ENCODE measurements at places on chromosomes 6 and 20.

GRCh38 chr20:37344506-37345338 lies 1.2 kb upstream of the SRC start:
- no peak for DNase-seq

- no peak for DNase-seq
These were observed 85.9 kb downstream of the CEP162 start for GRCh38 chr6:84141521-84141920.

DNA sequence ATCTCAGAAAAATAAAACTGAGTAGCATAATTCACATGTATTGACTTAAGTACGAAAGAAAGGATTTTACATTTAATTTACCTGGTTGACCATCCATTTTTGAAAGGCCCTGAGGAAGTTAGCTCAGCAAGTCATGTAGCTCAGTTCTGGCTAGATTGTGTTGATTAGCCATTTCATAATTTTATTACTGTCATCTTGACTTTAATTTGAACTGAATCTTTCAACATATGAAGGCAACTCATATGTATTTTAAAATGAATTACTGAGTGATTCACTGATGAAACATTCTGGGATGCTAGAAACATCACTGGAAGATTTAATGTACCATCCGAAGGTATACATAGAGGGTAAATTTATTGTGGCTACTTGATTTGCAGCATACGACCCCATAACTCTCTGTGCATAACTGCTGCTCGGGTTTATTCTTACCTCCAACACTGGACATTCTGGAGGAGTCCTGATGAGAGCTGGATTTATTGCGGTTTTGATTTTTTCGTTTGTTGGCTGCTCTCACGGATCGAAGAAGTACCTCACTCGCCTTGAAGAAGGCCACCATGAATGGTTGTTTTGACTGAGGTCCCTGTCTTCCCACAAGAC lies 101.7 kb downstream of the BMP5 start:
- no peak for DNase-seq

GRCh38 chr6:98137391-98137790 lies 697.0 kb upstream of the POU3F2 start:
- no peak for DNase-seq

GRCh38 chr20:58677079-58677604 lies 15.5 kb upstream of the NPEPL1 start:
- no peak for DNase-seq

GRCh38 chr20:47464380-47465101 lies 37.1 kb upstream of the NCOA3 start:
- peak; percentile 42 for DNase-seq

- no peak for DNase-seq
These were observed 44.1 kb downstream of the SCP2D1 start for GRCh38 chr20:18857640-18858039.

DNA sequence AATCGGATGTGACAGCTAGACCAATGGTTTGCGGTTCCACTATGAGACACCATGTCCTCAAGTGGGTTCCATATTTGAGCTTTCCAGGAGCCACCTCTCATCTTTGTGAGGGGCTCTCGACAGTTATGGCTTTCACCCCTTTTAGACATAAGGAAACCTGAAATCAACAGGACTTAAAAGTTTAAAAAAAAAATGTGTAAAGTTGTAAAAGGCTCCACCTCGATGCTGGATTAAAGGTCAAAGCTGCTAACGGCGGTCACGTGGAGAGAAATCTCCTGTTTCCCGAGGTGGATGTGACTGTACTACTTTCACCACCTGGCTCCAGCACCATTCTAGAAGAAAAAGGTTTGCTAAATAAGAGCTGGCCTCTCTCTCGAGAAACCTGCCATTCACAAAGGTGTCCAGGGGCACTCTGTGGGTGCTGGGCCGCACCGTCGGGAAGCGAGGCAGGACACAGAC lies 542 bp downstream of the ATP5F1E start:
- peak; percentile 30 for DNase-seq

DNA sequence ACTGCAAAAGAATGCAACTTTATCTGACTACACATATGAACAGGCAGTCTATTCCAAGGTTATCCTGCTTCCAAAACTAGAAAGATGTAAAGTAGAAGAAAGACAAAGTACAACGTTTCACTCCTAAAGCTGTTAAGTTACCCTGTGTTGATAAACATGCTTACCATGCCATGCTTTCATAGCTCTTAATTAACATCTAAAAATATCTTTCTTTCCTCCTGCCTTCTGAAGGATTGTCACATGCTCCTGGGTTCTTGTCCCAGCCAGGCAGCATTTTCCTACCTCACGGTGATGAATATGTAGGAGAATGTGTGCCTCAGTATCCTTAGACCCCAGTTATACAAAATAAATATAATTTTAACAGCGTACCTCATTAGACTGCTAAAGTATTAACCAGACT lies 344.6 kb downstream of the SYNE1 start:
- DNase-seq = no peak

DNA sequence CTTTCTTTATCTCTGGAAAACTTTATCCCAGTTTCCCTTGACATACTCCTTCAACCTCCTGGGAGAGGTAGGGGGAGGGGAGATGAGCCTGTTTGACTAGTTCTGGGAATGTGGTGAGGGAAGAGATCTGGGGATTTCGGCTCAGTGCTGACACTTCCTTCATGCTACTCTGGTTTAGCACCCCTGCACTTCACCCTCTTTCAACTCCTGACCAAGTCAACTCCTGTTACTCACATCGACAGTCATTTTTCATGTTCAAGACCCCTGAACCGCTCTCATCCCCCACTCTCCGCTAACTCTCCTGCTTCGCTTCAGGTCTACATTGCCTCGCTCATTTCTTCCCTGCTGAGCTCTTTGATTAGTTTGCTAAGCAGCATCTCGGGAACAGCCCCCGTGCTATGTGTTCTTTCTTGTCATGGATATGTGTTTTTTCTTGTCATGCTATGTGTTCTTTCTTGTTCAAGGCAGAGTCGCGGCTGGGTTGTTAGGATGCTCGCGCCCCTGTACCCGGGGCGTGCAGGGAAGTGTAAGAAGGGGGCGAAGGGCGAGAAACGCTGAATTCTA lies 16.6 kb upstream of the TRIM27 start:
- DNase-seq = no peak

- no peak for DNase-seq
These were observed 74.7 kb upstream of the TMEM170B start for GRCh38 chr6:11462742-11463397.

- no peak for DNase-seq
These were observed 3.6 kb upstream of the KIF25 start for GRCh38 chr6:167993831-167994230.

DNA sequence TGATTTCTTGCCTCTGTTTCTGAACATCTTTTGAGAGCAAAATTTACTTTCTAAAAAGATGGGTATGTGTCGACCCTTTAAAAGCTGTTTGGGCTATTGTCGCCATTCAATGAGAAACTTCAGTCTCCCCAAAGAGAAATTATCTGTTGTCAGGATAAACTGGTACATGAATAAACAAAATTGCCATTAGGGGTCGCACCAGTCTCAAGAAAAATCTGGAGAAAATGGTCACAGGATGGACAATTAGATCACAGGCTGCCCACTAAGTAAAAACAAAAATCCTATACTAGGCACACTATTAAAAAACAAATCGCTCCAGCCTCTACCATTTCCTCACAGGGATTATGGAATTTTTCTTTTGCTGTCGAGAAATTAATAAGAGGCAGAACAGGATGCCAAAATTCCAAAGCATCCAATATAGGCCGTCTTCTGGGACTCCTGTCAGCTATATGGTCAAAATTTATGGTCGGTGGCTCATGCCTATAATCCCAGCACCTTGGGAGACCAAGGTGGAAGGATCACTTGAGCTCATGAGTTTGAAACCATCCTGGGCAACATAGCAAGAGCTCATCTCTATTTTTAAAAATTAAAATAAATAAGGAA lies 5.5 kb upstream of the HLA-E start:
- DNase-seq = peak; percentile 91

Data from OCI-M1 (cell line).